ENCODE measurements at places on chromosomes 11 and 22. TPM values are rescaled to one million over a fixed set of nuclear protein-coding genes. Genes with fewer than 3 reads are reported as not detected.

GRCh38 chr11:70481625-70482528 lies 83.5 kb downstream of the CTTN start:
- DNase-seq: no peak

DNA sequence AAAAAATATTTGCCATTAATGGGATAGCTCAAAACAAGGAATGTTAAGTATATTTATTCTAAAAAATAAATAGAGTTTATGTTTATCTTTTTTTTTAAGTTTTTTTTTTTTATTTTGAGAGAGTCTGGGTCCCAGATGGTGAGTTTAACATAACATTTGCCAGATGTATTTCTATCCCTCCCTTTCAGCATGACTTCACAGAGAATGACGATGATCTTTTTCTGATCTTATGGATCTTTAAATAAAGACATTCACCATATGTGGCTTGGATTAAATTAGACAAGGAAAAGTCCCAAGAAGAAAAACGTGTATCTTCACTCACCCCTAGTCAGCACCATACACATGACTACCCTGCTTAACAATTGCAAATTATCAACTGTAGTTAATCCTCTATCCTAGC lies 839.8 kb upstream of the CNTN5 start:
- no peak for DNase-seq

The MYO7A gene
- 0.30 TPM for total RNA-seq

GRCh38 chr11:87871056-87871455 lies 304.2 kb downstream of the RAB38 start:
- no peak for DNase-seq

GRCh38 chr22:20720692-20721408 lies 53.1 kb upstream of the SERPIND1 start:
- DNase-seq: no peak

All from CD8-positive, alpha-beta T cell (primary cell).